ENCODE measurements at places on chromosomes 2 and 18.

- DNase-seq, result no peak
Measured at GRCh38 chr2:241560162-241560882, 1.8 kb downstream of the BOK start.

DNA sequence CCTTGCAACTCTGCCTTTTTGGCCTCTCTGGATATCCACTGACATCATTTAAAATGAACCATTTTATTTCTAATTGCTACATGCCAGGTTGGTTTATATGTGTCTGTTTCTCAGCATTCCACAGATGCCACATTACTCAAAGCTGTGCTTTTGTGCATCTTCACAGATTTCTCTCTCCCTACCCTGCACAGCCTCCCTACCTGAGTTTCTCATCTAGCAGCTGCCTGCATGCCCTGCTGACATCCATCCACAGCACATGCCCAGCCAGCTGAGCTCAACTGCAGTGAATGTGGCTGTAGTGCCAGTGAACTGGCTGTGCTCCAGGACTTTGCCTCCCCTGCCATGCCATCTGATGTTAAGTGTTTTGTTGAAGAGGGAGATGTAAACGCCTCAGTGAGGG, 44.5 kb downstream of the PKP4 start:
- no peak for DNase-seq

DNA sequence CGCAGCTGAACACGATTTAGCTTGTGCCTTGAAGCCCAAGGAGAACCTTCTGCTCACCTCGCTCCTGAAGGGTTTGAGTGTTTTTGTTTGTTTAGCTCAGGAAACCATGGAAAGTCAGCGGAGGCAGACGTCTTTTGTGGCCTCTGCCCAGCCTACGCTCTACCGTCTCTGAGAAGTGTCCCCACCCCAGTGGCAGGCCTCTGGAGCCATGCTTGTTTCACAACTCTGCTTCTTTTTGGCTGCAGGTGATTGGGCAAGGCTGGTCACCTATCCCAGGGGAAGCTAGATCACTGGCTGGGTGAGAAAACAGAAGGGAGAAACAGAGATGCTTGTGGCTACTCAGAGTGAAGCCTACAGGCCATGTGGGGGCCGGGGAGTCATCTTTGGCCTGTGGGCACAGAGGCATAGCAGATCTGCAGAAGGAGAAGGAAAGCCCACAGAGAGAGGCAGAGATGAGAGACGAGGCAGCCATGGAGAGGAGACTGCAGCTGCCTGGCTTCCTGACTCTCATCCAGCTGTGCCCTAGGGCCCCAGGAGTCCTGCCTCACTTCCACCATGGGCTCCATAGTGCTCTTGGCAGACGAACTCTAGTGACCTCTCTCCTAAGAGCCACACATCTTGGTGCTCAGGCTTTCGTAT, 50.1 kb downstream of the CIB4 start:
- no peak for DNase-seq

DNA sequence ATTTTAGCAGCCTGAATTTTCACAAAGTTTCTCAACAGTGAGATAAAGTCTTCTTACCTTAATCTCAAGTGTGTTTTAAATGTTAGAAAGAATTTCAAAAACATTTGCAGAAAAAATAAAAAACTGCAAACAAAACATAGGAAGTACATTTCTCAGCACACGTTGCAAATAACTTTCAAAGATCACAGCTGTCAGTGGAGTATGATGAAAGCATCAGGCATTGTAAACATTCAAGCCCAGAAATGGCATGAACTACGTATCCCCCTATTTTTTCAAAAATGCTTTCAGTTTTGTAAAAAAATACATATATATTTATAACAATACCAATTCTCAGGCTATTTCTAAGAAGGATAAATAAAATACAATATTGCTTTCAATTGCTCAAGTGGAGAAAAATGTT, 320.6 kb upstream of the TFPI start:
- no peak for DNase-seq

- no peak for DNase-seq
Measured at GRCh38 chr2:794554-795241, 117.5 kb upstream of the TMEM18 start.

DNA sequence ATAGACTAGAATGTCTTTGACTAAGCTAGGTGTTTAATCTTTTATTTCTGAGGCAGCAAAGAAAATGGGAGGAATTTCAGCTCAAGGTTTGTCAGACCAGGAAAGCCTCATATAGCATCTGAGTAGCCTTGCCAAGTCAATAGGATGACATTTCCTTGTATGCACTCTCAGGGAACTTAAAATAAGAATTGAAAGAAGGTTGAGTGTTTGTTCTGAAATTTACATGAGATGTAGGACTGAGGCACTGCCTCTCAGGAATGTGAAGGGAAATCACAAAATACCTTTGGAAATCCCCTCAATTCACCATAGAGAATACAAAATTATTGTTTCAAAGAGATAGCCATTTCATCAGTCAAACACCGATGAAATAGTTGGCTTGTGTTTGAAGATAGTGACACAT, 392.0 kb upstream of the NRP2 start:
- DNase-seq, result no peak

GRCh38 chr2:60796573-60797509, 40.8 kb downstream of the PAPOLG start:
- DNase-seq, result no peak

GRCh38 chr2:236702657-236703372, 133.2 kb downstream of the ACKR3 start:
- no peak for DNase-seq

DNA sequence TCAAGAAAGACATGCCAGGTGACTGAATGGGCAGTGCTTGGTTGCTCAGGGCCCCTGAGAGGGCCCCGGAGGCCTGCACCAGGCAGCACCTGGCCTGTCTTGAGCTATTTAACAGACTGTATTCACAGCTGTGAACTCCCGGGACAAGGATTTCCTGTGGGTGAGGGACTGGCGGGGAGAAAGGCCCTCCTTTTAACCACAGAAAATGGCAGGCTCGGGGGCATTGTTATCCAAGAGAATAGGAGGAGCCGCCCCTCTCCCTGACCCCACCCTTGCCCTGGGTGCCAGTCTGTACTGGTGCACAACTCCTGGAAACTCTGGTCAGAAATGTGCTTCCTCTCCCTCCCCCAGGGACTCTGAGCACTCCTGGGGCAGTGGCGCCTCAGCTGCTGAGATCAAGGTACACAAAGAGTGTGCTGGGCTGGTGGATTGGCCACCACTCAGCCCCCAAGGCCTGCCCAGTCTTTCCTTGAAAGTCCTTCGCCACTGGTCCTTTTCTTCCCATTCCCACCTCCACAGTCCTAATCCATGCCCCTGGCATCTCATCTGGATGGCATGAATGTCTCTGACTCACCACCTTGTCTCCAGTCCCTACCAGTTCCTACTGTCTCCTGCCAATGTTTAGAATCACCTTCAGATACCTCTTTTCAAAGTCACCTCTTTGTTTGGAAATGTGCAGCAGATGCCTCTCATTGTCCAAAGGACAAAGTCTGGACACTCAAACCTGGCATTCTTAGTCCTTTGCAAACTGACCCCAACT, 19.6 kb upstream of the EPAS1 start:
- no peak for DNase-seq

All from activated CD4-positive, alpha-beta T cell treated with anti-CD3 and anti-CD28 coated beads for 24 hours (primary cell).